ENCODE measurements at places on chromosomes 4 and X.

DNA sequence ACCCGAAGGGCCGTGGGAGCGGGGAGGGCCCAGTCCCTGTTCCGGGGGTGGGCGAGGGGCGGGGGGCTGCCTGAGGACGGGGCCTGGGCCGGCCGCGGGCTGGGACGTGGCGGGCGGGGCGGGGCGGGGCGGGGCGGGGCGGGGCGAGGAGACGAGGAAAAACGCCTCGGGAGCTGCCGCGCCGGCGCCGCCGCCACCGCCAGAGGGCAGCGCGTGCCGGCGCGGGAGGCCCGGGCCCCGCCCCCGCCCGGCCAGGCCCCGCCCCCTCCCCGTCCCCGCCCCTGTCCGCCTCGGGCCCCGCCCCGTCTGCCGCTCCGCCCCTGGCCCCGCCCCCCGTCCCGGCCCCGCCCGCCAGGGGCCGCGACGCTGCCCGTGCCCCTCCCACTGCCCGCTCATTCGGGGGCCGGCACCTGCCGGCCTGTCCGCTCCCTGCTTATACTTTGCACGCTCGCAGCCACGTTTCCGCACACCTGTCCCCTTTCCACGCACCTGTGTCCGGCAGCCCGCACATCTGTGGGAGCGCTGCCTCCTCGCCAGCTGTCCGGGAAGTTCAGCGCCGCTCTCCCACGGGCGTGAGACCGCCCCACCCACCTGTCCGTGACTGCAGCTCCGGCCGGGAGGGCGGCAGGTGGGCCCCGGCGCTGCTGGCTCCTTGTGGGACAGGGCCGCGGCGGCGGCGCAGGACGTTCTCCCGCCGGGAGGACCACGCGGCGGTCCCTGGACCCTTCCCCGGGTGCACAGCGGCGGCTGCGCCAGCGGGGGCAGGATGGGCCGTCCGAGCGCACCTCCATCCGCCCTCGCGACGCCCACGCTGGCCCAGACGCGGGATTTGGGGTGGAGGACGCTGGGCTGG lies 1.7 kb upstream of the FGFRL1 start:
- peak; percentile 87 for DNase-seq

GRCh38 chr4:162920649-162921048 lies 246.0 kb downstream of the NAF1 start:
- DNase-seq = no peak

GRCh38 chrX:143462696-143463095 lies 54.6 kb downstream of the SPANXN3 start:
- DNase-seq = no peak

DNA sequence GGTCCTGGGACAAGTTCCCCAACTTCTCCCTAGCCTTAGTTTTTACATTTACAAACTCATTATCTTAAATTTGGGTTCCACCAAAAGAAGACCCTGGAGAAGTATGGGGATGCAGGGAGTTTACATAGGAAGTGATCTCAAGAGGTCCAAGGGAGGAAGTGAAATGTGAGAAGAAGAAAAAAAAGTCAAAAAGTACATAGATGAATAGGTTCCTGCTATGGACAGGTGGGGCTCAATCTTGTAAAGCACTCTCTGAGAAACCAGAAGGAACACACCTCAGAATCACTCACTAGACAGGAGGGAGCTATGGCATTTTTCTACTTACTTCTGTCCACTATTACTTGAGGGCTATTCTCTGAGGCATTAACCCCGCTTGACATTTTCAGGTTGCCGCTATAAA lies 56.6 kb downstream of the ARHGAP6 start:
- no peak for DNase-seq
